ENCODE measurements at places on chromosomes 6 and 20.

GRCh38 chr6:111794727-111795452 lies 78.4 kb downstream of the FYN start:
- no peak for DNase-seq

- no peak for DNase-seq
Observed at GRCh38 chr20:53949319-53949839, 121.0 kb downstream of the BCAS1 start.

- DNase-seq: no peak
Observed at GRCh38 chr6:39037707-39038106, 10.9 kb upstream of the GLP1R start.

GRCh38 chr6:13716225-13716954 lies 4.8 kb upstream of the RANBP9 start:
- DNase-seq: no peak

DNA sequence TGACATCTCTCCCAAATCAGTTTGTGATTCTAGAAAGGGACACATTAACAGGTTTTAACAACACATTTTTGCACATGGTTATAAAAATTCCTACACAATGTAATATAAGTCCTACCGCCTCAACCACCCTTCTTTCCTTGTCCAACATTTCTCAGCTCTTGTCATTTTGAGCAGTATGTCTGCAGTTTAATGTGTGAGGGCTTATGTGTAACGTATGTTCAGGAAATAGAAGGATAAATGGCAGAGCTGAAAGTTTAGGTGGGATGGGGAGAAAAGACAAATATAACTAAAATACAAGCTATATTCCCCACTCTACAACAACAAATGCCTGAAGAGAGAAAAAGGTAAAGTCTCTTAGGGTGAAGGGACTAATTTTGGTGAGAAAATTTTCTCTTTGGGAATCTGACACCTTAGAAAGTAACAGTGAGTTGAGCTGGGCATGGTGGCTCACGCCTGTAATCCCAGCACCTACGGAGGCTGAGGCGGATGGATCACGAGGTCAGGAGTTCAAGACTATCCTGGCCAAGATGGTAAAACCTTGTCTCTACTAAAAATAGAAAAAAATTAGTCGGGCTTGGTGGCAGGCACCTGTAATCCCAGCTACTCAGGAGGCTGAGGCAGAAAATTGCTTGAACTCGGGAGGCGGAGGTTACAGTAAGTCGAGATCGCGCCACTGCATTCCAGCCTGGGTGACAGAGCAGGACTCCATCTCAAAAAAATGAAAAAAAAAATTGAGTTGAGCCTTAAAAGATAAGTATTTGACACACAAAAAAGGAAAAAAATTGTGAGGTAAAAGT lies 5.1 kb downstream of the PNRC1 start:
- no peak for DNase-seq

DNA sequence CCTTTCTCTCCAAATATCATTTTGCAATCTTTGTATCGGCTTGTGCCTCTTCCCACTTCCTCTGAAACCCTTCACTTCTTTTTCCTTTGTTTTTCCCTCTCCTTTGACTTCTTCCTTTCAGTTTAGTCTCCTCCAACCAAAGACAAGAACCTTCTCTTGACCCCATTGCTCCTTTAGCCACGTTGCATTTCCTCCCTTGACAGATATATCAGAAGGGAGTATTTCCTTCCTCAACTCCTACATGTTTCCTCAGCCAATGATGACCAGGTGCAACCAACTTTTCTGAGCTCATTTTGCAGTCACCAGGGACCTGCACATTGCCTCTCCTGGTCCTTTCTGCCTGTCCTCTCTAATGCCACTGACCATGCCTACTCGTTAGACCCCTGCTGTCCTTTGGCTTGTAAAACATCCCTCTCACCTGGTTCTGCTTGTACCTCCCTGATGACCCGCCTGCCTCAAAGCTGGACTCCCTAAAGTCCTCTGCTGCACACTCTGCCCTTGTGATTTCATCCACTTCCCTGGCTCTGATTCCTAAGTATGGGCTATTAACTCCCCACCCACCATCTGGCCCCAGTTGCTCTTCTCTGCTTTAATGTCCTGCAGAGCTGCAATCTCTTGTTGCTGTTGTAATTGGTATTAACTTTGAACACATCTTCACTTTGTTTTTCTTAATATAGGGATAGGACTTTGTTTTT lies 27.4 kb downstream of the SLC22A16 start:
- DNase-seq: no peak

DNA sequence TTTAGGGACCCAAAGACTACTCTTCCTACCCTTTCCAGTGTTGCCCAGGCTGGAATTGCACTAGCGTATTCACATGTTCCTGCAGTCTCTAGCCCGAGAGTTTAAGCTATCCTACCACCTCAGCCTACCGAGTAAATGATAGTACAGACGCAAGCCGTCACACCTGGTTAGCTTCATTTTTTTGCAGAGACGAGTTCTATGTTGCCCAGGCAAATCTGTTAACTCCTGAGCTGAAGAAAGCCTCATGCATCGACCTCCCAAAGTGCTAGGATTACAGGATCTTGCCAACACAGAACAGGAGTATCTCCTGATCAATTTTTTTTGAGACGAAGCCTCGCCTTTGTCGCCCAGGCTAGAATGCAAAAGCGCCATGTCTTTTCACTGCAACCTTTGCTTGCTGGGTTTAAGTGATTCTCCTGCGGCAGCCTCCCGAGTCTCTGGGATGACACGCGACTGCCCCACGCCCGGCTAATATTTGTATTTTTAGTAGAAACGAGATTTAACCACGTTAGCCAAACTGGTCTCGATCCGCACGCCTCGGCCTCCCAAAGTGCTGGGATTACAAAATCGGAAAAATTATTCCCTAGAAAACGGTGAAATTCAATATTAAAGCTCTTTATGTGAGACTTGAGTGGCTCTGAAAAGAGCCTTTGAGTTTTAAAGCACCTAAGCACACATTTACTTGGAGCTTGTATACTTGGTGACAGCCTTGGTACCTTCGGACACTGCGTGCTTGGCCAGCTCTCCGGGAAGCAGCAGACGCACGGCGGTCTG lies 128.5 kb downstream of the HFE start:
- no peak for DNase-seq

DNA sequence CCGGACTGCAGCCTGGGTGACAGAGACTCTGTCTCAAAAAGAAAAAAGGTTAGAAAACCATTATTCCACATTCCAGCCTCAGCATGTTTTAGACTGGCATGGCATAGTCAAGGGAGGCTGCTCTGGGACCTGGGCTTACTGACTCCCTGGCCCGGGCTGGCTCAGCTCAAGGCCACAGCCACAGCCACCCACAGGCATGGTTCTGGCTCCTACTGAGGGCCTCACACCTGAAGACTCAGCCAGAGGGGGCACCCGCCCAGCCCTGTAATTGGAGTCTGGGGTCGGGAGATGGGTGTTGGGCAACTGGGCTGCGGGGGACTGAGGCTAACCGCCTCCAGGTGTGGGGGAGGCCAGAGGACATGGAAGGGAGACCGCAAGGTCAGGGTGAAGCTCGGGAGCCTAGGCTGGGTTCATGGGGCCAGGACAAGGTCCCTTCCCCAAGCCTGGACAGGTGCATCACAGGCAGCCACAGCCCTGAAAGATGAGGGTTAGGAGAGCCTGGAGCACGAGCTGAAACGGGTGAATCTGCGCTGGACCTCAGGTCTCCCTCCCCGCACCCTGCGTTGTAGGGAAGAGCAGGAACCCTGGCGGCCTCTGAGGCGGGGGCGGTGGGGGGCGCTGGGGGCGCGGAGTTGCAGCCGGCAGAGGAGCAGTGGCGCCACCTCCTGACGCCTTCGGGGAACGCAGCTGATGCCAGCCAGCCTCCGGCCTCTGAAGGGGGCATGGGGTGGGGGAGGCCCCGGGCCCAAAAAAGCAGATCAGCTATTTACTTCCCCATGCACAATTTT lies 67.7 kb upstream of the SRSF6 start:
- DNase-seq: no peak

- no peak for DNase-seq
Observed at GRCh38 chr6:82603871-82604270, 240.3 kb downstream of the TPBG start.

GRCh38 chr6:158894193-158894592 lies 75.0 kb upstream of the EZR start:
- DNase-seq: peak; percentile 25

DNA sequence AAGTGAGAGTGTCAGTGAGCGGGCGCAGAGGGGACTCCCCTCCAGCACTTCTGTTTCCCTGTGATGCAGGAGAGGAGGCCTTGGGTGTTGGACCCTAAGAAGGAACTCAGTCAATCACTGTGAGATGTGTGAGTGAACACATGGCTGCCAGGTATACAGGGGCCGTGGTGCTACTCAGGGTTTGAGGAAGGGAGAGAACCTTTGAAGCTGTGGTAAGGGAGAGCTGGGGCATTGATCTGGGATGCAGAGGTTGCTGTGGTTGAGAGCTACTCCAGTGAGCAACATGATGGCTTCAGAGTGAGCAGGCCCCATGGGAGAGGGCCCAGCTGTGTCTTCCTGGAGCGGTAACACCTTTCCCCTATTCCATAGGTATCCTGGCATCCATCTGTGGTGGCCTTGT lies 99.2 kb downstream of the SLC22A3 start:
- DNase-seq: no peak

DNA sequence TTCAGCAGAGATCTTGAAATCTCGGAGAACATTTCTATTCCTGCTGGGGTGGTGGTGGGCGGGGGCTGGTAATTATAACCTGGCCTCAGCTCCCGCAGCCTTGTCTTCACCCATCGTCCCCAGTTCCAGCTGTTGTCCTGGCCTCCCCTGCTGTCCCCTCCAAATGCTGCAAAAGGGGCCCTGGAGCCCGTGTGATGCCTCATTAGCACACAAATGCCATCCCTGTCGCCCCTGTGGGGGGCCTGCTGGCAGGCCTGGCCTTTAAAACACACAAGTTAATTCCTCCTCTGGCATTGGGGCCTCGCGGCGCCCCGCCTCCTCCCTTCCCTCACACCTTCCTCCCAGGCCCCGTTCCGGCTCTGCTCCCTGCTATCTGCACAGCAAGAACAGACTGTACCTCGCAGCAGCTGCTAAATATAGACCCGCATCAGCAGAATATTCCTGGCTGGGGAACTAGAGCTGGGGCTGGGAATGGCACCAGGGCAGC lies 85.7 kb downstream of the CDH22 start:
- DNase-seq: no peak

- DNase-seq: no peak
Observed at GRCh38 chr20:63270606-63271325, 1.8 kb upstream of the ARFGAP1 start.

GRCh38 chr6:126210398-126211075 lies 129.4 kb upstream of the CENPW start:
- DNase-seq: no peak

DNA sequence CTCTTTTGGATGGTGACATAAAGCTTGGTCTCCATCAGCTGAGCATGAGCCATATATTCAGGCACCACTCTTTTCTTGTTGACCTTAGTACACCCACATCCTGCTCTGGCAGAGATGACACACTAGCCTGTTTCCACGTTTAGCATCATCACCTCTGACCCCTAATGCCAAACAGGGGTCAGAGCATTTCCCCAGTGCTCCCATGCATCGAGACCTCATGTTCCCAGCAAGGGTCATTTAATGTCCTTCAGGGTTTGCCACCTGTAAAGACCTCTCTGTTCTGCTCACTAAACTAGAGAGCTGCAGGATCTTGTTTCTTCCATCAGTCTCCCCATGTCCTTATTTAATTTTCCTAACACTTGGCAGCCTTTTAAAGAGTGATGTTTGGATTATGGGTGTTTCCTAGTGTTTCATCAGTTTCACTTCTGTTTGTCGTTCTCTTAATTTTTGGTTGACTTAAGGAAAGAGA lies 97.5 kb downstream of the AIG1 start:
- DNase-seq: no peak

- no peak for DNase-seq
Observed at GRCh38 chr20:57587989-57588377, 27.1 kb downstream of the PCK1 start.

GRCh38 chr6:9126878-9127560 lies 691.7 kb upstream of the SLC35B3 start:
- no peak for DNase-seq

DNA sequence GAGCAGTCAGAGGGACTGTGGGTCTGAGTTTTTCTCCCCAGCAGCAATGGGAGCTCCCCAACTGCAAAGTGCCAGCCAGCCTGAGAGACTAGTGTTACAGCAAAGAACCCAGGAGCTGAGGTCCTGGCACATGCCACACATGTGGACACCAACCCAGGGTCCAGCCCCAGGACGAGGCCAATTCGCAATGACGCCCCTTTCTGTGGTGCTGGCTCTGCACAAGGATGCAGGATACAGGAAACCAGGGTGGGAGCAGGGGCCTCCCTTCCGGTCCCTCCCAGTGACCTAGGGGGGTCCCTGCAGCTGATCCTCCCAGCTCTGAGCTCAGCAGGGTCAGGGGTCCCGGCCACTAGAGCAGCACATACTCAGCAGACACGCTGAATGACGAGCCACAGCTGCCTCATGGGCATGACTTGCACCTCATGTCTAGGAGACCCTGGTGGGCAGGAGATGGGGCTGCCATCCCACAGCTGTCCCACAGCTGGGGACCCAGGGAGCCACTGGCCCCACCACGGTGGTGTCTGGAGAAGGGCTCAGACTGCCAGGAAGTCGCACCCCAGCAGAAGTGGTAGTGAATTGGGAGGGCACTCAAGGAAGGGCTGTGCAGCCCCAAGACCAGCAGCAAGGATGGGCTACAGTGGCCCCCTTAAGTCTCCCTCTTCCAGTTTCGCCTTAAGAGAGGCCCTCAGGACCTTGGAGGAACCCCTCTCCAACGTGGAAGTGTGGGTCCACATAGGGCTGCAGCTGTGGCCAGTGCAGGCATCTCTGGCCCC lies 3.6 kb downstream of the ARFRP1 start:
- no peak for DNase-seq

DNA sequence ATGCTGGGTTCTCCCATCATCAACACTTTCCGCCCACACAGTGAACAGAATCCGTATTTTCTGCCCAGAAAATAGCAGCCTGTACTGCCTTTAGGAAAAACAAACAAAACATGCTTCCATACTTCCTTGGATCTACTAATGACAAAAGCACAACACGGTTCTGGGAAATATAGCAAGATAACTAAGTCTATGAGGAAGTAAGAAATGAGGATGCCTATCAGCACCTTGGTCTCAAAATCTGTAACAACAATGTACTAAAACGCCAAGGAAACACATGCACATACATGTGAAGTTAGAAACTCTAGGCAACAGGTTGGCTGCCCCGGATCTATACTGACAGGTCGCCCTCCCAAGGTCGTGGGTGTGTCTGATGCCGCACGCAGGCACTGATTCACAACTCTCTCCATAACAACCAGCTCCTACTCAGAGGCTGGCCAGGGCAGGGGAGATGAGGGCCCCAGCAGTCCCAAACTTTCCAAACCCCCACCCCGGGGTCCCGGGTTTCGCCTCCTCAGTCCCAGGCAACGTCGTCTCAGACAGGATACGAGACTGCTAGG lies 710 bp downstream of the BTBD9 start:
- DNase-seq: peak; percentile 24

- DNase-seq: peak; percentile 45
Observed at GRCh38 chr6:15476631-15477380, 186.0 kb downstream of the DTNBP1 start.

DNA sequence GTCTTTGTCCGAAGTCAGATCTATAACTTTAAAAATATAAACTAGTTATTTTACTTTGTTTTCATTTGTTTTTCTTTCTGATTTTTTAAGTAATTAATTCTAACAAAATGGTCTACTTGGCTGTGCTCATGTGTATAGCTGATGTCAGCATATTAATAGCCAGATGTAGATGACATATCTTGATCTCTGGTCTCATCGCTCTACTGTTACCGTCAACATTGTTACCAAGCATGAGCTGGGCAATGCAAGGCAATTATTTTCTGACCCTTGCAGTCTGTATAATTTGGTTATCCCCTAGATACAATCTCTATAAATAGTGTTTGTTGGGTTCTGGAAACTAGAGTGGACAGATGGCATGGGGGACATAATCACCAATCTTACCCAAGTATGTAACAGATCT lies 151.6 kb upstream of the PTPRK start:
- no peak for DNase-seq

Measured in AG09319 (cell line).